ENCODE measurements at places on chromosomes 1 and 21.

DNA sequence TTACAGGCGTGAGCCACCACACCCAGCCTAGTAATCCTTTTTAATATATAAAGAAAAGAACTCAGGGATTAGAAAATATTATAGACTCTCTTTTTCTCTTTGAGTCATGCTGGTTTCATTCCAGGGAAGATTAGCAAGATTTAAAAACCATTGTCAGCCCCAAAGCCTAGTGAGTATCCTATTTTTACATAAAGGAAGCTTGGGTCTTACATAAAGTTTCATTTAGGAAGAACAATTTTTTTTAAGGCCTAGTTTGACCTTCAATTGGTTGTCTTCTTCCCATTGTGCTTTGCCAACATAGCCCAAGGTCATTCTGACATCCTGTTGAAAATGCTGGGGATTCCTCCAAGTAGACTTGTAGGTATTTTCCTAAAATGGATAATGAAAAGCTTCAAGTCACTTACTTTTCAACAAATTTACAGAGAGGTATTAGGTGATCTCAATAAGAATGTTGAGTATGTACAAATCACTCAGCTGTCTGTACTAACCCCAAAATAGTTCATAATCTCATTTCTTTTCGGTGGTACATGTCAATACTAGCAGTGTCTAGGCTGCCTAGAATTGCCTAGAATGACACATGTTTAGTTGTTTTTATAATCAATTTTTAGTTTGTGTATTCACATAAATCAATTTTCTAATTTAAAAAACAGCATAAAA is 4.3 kb upstream of the KIF14 start:
- DNase-seq, result no peak

GRCh38 chr1:205287767-205288559 is 33.6 kb downstream of the NUAK2 start:
- DNase-seq, result peak; percentile 74

- DNase-seq, result no peak
Observed at GRCh38 chr1:171484760-171485374, 463 bp upstream of the PRRC2C start.

DNA sequence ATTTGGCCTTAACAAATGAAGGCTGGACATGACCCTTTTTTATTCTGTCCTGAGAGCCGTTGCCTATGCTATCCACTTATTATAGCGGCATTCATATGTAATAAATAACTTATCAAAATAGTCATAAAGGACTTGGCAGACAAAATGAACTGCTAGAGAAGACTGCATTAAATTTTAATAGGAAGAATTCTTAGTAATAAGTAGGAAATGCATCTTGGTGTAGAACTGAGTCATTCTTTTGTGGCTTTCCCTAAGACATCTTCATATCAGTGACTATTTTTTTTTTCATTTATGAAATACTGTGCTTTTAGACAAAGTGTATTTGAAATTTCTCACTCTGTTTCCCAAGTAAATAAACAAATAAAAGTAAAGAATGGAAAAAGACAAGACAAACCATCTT is 45.6 kb downstream of the PBX1 start:
- no peak for DNase-seq

GRCh38 chr1:245809361-245809760 is 654.6 kb downstream of the KIF26B start:
- no peak for DNase-seq

DNA sequence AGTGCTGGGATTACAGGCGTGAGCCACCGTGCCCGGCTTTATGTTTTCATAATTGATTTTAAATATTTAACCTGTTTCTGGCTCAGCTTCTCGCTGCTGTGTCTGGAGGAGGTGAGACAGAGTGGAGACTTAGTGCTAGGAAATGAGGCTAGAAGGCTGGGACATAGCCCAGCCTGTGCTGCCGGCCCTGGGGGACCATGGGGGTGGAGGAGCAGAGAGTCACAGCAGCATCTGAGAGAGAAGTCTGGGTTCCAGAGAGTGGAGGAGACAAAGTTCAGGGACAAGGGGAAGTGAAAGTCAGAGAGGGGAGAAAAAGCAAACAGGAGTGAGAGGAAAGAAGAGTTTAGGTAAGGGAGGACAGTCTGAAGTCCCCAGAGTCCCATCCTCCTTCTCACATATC is 71.9 kb downstream of the LHX9 start:
- no peak for DNase-seq

GRCh38 chr1:201740670-201741111 is 88.3 kb upstream of the IPO9 start:
- no peak for DNase-seq

DNA sequence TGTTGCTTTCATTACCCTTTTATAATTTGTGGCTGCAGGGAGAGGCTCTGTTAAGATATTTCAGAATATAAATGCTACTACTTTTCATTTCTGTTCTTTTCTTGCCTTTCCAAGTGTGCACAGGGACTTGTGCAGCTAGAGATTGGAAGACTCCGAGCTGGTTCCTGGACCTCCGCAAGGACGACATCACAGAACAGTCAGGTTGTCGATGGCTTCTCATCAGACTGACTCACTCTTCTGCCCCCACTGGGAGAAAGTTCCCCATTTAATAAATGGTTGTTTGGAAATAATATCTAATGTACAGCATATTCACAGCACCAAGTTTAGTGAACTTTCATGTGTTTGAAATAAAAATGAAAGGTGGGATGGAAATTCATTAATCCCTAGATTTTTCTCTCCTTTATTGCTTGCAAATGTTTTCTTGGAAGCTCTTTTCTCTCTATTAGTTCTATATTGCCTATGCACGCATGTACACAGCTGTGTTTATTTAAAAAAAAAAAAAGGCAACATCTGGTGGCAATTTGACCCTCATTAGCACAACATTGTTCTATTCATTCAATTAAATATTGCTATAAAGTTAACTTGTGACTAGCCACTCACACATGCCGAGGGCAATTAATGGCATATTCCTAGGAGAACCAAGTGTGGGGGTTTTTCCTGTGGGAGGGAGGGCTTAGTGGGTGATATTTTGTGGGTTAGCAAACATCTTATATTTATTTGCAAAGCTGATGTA is 77.5 kb upstream of the L1TD1 start:
- DNase-seq, result no peak

DNA sequence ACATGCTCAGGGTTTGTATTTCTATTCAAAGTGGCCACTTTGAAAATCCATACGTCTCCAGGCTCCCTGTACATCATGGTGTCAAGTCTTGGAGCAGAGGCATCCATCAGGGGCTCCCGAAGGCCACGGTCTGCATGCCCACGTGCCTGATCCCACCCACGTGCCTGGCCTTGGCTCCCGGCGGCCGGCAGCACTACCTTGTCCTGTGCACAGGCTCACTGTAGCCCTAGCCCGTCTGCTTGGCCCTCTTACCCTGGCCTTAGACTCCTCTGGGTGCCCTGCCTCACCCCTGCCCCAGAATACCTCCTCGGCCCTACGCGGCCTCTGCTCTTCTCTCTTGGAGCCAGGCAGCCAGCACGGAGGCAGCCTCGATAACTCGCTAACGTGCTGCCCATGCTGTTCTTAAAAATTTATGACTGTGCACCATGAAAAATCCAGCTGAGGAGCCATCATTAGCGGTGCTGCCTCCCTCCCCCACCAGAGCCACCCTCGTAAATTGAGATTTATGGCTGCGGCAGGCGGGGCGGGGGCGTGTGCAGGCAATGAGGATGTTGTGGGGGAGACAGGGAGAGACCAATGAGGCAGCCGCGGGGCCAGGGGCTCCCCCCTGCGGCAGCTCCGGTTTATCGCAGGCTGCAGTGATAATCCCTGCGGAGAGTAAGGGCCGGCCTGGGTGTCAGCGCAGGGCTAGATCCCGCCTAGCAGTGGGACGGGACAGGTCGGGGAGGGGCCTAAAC is 24.6 kb downstream of the DMAP1 start:
- DNase-seq, result no peak

DNA sequence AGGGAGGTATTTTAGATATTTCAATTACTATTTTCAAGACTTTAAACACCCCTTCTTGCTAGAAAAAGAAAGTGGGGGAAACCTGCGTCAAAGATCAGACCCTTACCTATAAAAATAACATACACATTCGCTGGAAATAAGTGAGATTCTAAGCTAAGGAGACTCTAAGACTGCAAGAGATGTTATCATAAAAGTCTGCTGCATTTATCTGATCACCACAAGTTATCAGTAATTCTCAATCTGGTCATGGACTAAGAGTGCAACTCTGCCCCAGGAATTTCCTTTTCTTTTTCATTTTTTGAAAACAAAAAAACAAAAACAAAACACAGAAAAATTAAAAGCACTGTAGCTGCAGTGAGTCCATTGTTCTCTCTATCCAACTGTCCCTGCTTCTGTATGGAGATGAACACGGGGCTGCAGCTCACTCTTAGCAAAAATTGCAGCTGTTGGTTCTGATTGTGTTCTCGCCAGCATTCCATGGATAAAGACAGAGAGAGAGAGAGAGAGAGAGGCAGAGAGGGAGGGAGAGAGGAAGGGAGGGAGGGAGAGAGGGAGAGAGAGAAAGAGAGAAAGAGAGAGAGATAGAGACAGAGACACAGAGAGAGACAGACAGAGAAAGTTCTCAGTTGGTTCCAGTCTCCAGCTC is 14.1 kb downstream of the XKR8 start:
- DNase-seq, result no peak

DNA sequence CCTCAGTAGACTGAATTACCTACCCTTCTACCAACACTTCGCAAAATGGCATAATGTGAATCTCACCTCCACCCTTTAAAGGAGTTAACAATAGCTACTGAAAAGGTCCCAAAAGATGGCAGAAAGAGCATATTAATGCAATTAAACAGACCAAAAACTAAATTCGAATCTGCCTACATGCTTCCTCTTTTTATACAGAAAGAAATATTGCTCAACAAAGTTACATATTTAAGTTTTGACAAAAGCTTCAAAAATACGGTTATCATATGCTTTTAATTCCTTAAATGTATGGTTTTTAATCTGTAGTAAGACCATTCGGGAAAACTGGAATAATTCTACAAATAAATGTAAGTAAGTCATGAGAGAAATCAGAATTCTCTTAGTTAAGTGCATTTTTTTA is 2.2 kb downstream of the APP start:
- no peak for DNase-seq

GRCh38 chr1:24673341-24673740 is 30.2 kb downstream of the SRRM1 start:
- DNase-seq, result no peak

GRCh38 chr1:78682496-78682895 is 32.9 kb downstream of the IFI44 start:
- no peak for DNase-seq

- no peak for DNase-seq
Observed at GRCh38 chr21:27817074-27817473, 850.2 kb upstream of the ADAMTS5 start.

- DNase-seq, result no peak
Observed at GRCh38 chr1:24679725-24680124, 36.6 kb downstream of the SRRM1 start.

DNA sequence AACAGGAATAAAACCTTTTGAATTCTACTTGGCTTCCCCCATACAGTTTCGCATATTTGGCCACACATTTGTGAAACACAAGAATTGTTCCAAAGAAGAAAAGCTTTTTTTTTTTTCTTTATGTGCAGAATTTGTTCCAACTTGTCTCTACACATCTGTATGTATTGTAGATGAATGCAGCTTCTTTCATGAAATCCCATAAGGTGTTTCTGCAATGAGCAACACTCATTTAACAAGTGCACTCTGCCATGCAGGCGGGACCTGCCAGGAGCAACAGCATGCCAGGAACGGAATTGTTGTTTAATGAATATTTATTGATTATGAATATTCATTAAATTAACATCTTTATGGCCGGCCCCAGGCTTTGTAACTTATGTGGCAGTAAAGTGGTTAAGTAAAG is 1075.0 kb downstream of the TTLL7 start:
- no peak for DNase-seq

- DNase-seq, result no peak
Observed at GRCh38 chr1:87086120-87086519, 171.7 kb downstream of the HS2ST1 start.

DNA sequence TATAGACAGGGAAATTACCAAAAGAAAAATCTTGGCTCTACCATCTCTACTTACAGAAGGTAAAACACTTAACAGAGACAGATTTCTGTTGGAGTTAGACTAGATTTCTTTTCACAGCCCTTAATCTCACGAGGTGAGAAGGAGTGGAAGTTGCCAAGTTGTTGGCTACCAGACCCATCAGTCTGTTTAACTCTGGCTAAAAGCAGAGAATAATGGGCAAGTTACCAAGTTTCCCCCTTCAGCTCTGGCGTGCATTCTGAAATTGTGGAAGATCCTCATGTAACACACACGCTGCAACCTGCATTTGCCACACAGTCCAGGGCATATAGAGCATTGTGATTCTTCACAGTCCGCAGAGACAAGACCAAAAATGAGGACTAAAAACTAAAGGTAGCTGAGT is 49.3 kb downstream of the STX6 start:
- no peak for DNase-seq

- DNase-seq, result no peak
Observed at GRCh38 chr1:17606826-17607440, 67.4 kb downstream of the ARHGEF10L start.

GRCh38 chr1:150387200-150387599 is 23.3 kb downstream of the RPRD2 start:
- DNase-seq, result no peak

DNA sequence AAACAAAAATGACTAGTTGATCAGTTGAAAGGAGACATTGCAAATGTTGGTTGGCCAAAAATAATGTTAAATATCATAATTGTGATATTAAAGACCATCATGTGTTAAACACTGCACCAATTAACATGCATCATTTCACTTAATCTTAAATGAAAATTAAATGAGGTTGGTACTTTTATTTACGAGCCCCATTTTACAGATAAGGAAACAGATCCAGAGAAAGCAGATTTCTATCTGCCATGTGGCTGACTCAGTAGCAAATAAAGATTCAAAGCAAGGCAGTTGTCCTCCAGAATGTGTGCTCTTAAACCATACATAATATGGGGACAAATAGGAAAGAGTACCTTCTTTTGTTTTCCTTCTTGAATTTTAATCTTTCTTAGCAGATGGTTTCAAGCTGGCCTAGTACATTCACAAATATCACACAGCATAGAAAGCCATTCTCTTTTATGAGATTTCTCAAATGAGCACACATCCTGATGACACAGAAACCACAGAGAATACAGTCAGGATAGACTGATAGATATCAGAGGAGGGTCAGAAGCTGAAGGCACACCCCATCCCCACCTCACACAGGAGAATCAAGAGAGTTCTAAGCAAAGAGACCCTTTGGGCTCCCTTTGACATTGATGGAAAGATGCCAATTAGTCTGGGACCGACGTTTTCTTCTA is 647.9 kb upstream of the CAMK1G start:
- DNase-seq, result no peak

DNA sequence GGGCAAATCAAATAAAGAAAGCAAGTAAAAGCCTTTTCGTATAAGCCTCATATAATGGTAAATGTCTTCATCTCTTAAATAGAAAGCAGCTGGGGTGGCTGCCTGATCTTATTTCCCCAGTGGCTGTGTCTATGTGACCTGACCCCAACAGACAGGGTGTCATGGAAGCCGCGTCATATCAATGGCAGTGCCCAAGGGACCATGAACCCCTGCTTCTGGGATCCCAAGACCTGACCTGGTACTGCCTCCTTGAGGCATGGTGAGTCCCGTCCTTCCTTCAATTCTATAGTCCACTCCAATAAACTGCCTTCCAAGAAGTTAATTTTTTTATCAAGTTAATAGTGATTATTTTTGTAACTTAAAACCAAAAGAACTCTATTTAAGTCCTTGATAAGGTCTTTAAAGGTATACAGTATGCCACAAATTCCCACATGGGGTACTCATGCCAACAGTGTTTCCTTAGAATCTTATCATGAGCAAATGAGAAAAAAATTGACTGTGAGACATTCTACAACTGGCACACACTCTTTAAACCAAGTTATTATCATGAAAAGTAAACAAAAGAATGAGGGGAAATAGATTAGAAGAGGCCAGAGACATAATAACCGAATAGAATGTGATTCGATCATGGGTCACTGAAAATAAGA is 104.6 kb downstream of the ADSS2 start:
- DNase-seq, result no peak
